Neural progenitor cell (in vitro differentiated cells): ENCODE measurements at places on chromosomes 4 and X.

- no peak for DNase-seq
Observed at GRCh38 chr4:147128787-147129186, 183.1 kb upstream of the TTC29 start.

DNA sequence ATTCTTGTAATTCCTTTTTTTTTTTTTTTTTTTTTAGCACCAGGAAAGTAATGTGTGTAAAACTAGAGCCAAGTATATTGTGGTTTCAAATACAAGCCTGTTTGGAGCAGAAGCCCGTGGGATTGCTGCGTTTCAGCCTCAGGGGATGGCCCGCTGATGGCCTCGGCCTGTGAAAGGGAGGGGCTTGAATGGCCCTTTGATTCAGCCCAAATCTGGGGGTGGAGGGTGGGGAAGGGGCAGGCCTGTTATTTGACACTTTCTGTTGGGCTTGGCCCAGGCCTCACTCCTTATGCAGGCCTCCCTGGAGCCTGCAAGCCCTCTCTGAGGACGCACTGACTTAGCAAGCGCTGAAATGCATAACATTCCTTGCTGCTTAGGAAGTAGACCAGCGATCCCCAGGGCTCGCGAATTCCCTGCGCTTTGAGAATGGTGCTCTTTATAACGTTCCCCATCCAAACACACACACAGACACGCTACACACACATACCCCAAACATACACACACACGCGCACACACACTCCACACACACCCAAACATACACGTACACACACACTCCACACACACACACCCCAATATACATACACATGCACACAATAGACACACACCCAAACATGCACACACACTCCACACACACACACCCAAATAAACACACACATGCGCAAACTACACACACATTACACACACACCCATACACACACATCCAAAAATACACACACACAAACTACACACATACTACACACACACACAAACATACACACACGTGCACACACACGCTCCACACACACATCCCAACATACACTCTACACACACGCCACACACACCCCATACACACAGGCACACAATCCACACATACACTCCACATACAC is 29.6 kb downstream of the TLR10 start:
- peak; percentile 97 for DNase-seq

GRCh38 chr4:40881851-40882250 is 132.1 kb downstream of the NSUN7 start:
- no peak for DNase-seq

GRCh38 chr4:144658903-144659302 is 12.9 kb downstream of the HHIP start:
- DNase-seq = no peak

GRCh38 chr4:74039315-74039763 is 850 bp upstream of the CXCL3 start:
- DNase-seq = no peak

DNA sequence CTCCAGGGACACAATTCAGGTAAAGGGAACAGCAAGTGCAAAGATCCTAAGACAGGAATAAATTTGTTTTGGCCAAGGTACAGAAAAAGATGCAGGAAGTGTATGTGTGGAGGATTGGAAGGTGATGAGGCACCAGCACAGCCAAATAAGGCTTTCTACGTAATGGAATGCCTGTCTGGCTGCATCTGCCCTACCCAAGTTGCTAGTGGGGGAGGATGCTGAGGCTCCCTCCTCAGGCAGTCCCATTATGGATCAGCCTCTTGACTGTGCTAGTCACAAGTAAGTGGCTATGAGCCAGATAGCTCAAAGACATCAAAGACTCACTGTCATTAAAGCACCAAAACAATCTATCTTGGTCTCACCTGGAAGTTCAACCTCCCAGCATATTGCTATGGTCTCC is 300.9 kb upstream of the FAT4 start:
- no peak for DNase-seq

GRCh38 chr4:106707776-106708463 is 328.2 kb downstream of the DKK2 start:
- DNase-seq = no peak

DNA sequence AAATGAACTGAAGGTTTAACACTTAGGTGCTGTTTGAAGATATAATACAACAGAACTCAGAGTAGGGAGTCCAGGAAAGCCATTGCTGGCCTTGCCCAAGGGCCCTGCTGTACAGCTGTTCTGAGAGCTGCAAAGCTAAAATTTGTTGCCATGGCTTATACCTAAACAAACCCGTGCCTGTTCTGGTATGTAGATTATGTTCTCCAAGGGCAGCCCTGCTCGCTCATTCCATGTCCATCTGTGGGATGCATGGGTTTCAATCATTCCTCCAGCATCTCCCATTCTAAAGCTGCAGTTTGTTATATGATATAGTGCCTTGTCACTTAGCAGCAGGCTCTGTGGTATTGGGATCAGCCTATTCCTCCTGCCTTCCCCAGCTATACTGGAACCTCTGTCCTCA is 80.8 kb upstream of the BMPR1B start:
- DNase-seq = no peak

DNA sequence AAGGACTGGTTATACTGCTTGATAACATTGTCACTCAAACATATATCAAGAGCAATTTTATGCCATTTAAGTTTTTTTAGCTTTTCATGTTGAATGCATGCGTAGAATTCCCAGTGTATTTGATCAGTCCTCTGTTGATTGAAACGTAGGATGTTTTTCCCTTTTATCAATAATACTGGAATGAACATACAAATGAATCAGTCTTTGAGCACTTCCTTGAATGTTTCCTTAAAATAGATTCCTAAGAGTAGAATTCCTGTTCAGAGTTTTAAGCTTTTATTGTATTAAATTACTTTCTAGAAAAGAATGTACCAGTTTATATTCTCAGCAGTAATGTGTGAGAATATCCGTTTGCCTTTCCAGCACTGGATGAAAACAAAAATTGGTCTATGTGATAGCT is 37.8 kb downstream of the ADD1 start:
- DNase-seq = no peak

- DNase-seq = no peak
Observed at GRCh38 chrX:130144509-130144908, 21.1 kb downstream of the AIFM1 start.

DNA sequence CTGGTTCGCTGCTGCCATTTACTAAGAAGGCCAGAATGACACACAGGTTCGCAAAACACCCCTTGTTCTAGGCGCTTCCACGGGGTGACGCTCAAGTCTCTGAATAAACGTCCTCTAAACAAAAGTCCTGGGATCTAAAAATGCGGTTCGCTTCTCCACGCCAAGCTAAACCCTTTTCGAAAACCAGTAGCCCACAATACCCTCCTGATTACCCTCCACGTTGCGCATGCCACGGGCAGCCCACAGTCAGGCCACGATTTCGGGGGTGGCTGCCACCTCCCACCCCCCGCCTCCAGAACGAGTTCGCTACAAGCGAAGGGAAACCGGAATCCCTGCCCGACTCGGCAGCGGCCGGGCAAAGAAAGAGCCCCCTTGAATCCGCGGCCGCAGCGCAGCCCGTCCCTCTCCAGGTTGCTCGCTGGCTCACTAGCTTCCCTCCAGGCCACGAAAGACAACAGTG is 423 bp downstream of the RPL39 start:
- DNase-seq = no peak

DNA sequence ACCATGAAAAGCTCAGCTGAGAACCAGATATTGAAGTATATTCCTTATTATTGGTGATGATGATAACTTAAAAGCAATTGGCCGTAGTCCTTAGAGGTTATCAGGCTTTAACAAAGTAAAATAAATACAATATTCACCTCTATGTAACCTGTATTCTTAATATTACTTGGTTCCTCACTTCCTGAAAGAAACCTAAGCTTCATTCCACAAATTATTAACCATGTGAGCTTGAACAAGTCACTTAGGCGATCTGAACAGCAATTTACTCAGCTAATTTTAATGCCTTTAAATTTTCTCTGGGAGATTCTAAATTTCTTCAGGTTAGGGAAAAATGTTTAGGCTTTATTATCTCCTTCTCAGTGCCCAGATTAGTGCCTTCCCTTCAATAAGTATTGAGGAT is 69.2 kb downstream of the CLDN22 start:
- DNase-seq = no peak

GRCh38 chrX:30248854-30249253 is 1.9 kb downstream of the MAGEB1 start:
- DNase-seq = no peak

- DNase-seq = peak; percentile 72
Observed at GRCh38 chr4:15649914-15650545, 5.1 kb downstream of the FBXL5 start.

DNA sequence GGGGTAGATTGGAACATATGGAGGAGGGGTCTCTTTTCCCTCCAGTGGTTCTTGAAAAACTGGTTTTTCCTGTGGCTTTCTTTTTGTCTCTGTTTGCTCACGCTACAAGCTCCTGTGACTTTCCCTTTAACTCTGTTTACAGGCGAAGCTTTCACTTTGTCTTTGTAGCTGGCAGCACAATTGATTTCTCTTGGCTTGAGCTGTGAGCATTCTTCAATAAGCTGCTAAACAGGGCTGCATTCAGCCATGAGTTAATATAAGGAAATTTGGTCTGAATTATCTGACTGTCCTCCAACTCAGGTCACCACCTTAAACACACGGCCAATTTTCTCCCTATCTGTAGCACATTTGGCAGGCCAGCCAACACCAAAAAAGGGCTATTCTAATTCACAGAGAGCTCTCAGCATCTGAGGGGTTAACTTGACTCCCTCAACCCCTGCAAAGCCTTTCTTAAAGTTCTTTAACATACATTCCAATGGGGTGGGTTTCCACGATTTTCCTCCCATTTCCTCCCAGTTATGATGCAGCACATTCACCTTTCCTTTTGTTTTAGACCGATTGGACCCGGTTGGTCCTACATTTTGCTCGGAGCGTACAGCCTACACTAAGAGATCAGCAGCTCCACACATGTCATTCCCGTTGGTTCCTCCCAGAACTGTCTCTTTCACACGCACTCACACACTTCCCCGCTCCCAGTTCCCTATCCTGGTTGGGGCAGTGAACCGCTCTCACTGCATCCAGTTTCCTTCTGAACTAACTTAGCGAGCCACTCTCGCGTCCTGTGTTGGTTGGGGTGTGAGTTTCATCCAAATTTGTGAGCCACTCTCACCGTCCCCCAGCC is 45.4 kb downstream of the UGT2A3 start:
- DNase-seq = peak; percentile 54

- DNase-seq = no peak
Observed at GRCh38 chr4:136829280-136829679, 703.0 kb downstream of the PCDH18 start.

GRCh38 chrX:20382518-20383297 is 116.0 kb upstream of the RPS6KA3 start:
- DNase-seq = no peak

GRCh38 chr4:6050551-6050950 is 32.3 kb upstream of the C4orf50 start:
- DNase-seq = no peak

DNA sequence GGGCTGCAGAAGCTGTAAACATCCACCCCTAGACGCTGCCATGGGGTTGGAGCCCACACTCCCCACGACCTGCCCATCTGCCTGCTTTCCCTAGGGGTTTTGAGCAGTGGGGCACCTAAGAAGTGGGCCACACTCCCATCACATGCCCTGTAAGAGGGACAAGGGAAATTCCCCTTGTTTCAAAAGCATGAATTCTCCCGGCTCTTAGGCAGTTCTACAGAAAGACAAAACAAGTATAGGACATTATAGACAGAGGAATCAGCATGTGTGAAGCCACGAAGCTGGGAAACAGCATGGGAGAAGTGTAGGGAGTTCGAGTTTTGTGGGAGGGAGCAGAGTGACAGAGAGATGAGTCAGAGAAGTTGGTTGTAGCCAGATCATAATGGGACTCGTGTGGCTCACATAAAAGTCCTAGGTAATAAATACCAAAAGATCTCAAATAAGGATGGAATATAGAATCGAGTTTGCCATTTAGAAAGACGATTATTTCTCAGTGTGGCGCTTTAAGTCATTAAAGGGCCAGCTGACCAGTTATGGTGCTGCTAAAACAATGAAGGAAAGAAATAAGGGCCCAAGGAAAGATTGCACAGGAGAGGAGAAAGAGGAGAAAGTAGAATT is 23.9 kb downstream of the APOO start:
- no peak for DNase-seq

DNA sequence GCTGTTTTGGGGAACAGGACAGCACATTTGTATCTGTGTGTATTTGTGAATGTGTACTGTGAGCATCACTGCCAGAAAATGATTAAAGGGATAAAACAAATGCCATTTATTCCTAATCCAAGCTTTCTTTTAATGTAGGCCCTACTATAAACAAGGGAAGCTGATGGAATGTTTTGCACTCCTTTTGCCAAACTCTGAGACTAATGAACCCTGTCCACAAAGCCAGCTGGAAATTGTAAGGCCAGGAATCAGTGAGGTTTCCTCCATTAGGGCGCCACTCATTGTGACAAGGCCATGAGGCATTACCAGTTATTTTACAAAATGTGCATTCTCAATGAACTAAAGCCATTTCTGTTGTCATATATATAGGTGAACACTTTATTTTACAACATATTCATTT is 163.0 kb upstream of the NAP1L5 start:
- DNase-seq = no peak

DNA sequence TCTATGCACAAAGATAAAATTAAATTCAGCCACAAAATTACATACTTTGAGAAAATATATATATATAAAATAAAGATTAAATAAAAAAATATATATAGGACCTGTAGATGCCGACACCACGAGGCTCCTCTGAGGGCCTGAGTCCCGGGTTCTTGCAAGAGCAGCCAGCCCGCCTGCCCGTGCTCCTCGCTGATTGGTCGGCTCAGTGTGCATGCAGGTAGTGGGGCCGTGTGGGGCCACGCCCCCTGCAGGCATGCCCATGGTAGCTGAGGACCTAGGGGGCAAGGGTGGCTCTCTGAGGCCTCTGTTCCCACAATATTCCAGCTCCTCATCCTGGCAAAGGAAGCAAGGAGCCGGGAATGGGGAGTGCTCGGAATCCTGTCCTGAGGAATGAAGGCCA is 80.5 kb upstream of the AMELX start:
- DNase-seq = no peak

GRCh38 chr4:156539376-156539775 is 432.2 kb downstream of the PDGFC start:
- DNase-seq = no peak

- no peak for DNase-seq
Observed at GRCh38 chr4:78325271-78326157, 226.1 kb upstream of the ANXA3 start.

DNA sequence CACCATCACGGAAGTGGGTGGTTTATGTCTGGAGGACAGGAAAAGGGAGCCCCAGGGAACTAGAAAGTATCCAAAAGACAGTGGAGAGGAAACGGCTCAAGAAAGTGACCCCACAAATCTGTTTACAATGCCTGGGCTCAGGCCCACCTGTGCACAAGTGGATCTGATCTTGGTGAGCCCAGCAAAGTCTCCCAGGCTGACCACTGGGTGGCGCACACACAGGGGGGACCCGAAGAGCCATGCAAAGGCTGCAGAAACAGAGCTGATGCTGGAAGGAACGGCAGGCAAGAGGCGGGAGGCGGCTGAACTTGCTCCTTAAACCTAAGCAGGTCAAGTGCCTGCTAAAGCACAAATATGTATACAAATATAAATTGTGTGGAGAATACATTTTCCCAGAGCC is 9.6 kb downstream of the HAUS7 start:
- DNase-seq = peak; percentile 69
